ENCODE measurements at places on chromosomes 7 and 10. TPM values are rescaled to one million over a fixed set of nuclear protein-coding genes. Genes with fewer than 3 reads are reported as not detected.

Gene BLNK
- 4.5 TPM for polyA plus RNA-seq

Gene ITGB8
- 9.5 TPM for polyA plus RNA-seq

Gene LIPA
- polyA plus RNA-seq: 32.3 TPM

Gene AOAH
- polyA plus RNA-seq: 3.8 TPM

Gene CDC14C
- polyA plus RNA-seq: 14.2 TPM
